Astrocyte (in vitro differentiated cells and primary cell): ENCODE measurements at places on chromosomes 6 and 20.

- DNase-seq: no peak
Observed at GRCh38 chr20:2558581-2559278, 22.4 kb downstream of the TMC2 start.

GRCh38 chr20:63056236-63057170 is 49.7 kb upstream of the BHLHE23 start:
- no peak for DNase-seq

DNA sequence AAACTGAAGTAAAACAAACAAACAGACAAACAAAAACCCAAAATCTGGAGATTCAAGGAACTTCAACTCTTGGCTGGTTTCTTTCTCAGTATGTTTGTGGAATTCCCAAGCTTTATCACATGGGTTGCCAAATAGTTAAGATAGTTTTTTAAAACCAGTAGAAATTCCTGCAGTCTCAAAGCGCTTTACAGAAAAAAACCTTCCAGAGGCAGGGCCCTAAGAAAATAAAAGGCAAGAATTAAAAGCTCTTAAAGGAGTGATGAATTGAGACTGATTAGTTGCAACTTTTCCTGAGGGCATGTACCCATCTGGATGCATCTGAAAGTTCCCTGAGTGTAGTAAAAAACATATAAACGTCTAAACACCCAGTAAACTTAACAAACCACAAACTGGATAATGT is 25.9 kb upstream of the PTCHD4 start:
- peak; percentile 60 for DNase-seq

GRCh38 chr6:63066055-63066704 is 145.1 kb upstream of the FKBP1C start:
- no peak for DNase-seq

- DNase-seq: no peak
Observed at GRCh38 chr20:49519777-49520359, 37.4 kb upstream of the KCNB1 start.

DNA sequence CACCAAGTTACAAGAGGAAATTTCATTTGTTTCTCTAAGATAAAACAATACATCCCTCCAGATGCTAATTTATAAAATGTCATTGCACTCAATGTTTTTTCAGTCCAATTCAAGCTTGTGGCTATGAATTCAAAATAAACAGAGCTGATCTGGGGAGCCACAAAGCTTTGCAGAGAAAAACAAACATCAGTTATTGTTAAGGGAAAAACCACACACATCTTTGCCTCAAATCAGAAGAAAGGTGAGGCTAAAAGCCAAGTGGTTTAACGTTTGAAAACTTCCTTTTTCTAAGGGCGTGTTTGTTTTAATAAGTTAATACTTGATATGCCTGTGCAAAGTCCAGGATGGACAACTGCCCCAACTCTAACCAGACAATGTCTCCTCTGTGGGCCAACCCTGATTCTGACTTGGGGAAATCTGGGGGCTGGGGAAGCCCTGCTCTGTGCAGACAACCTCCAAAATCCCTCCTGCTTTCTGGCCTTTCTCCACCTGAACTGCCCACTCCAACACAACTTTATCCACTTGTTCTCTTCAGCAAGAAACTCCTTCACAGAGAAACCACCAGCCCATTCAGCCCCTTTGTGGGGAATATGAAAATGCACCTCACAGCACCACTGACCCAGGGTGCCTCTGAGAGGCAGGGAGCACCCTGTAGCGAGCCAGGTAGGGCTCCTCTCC is 44.6 kb upstream of the NT5E start:
- peak; percentile 74 for DNase-seq
